ENCODE measurements at places on chromosomes 5 and 9.

GRCh38 chr9:124567362-124567761, 60.2 kb upstream of the NR5A1 start:
- DNase-seq: no peak

DNA sequence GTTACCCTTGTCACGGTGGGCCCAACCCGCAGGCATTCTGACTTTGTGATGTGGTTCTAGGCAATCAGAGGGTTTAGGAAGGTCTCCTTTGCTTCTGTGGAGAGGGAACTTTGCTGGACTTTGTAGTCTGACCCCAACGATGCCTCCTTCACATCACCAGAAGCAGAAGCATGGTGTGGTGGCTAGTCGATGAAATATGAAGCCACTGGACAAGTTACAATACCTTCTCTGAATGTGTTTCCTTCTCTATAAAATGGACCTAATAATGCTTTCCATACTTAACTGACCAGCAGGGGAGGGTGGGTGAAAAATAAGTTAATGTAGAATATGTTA, 607 bp downstream of the SPEF2 start:
- DNase-seq: no peak

DNA sequence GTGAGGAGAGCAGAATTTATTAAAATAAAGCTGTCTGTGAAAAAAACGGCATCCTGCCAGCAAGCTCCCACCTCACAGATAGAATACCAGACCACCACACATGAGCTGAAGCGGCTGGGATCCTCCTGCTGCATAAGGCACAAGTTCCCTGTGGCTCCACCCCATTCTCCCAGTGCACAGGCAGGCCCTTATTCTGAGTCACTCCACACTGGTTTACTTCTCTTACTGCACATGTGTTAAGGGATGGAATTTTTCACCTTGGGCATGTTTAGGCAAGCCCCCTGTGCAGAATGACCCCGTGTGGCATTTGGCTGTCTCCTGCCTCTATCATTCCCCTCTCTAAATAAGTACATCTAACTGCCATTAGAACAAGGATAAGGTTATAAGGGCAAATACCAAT, 115.0 kb upstream of the ELAVL2 start:
- DNase-seq: no peak

GRCh38 chr5:87121304-87122150, 146.2 kb upstream of the RASA1 start:
- peak; percentile 48 for DNase-seq

DNA sequence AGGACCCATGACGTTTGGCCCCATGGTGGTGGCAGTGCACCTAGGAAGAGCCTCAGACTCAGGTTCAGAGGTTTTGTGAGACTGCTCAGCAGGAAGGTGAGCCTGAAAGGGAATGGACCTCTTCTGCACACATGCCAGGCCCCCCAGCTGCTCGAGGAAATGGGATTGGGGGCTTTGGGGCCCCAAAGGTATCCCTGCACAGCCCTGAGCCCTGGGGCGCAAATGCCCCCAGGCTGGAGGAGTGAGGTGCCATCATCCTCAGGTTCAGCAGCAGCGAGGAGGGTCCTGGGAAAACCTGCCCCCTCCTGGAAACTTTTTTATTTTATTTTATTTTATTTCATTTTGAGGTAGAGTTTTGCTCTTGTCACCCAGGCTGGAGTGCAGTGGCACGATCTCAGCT, 171.8 kb upstream of the MVB12B start:
- no peak for DNase-seq

DNA sequence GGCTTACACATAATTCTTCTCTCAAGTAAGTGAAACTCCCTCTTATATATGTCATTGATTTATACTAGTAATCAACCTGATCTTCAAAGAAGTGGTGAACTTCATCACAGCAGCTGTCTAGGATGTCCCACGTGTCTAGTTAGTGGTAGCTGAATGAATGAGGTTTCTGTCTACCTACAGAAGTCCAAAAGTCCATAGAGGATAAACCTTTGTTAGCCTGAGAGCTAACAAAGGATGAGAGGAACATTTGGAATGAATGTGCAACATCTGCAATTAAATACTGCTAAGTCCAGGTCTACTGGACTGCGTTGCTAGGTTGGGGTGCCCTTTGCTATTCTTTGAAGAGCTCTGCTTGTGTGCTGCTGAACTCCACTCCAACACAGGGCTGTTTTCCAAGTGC, 213.8 kb upstream of the DAP start:
- no peak for DNase-seq

GRCh38 chr5:150485693-150486401, 22.1 kb upstream of the NDST1 start:
- no peak for DNase-seq

- peak; percentile 79 for DNase-seq
Observed at GRCh38 chr9:78369639-78370219, 72.8 kb downstream of the PSAT1 start.

GRCh38 chr5:75335952-75336614, 937 bp upstream of the HMGCR start:
- peak; percentile 3 for DNase-seq

- DNase-seq: no peak
Observed at GRCh38 chr5:176677209-176677939, 30.1 kb downstream of the TSPAN17 start.

GRCh38 chr9:32339424-32339823, 45.0 kb upstream of the ACO1 start:
- no peak for DNase-seq

- DNase-seq: no peak
Observed at GRCh38 chr9:83204047-83204446, 141.1 kb upstream of the RASEF start.

GRCh38 chr9:125475385-125475784, 213.8 kb downstream of the GAPVD1 start:
- DNase-seq: no peak

Measured in globus pallidus (tissue), 1 donor.